ENCODE measurements at places on chromosomes 6 and 20. TPM values are rescaled to one million over a fixed set of nuclear protein-coding genes. Genes with fewer than 3 reads are reported as not detected.

Gene NHLRC1
- 3.0 TPM for total RNA-seq

Gene MLIP
- total RNA-seq, result not detected

Gene TMEM74B
- not detected for total RNA-seq

Gene SOX4
- 12.4 TPM for total RNA-seq

Gene GRM1
- total RNA-seq, result under 0.01 TPM

Gene UBE2C
- 53.3 TPM for total RNA-seq

Gene PHACTR1
- 0.49 TPM for total RNA-seq

Gene LY6G6C
- total RNA-seq, result not detected

Gene ARFGEF2
- total RNA-seq, result 52.7 TPM

Gene C6orf15
- total RNA-seq, result not detected

Gene ULBP1
- total RNA-seq, result 1.7 TPM

Gene OPN5
- not detected for total RNA-seq
